ENCODE measurements at places on chromosomes 3 and 15. TPM values are rescaled to one million over a fixed set of nuclear protein-coding genes. Genes with fewer than 3 reads are reported as not detected.

ACTR8 gene
- 23.4 TPM for total RNA-seq

PARP15 gene
- total RNA-seq, result not detected

ELL3 gene
- 27.3 TPM for total RNA-seq

MME gene
- 53.0 TPM for total RNA-seq

C2CD4B gene
- not detected for total RNA-seq

CERS3 gene
- total RNA-seq, result 12.8 TPM

DNAJA4 gene
- total RNA-seq, result 13.6 TPM

GLDN gene
- 0.21 TPM for total RNA-seq

CADPS gene
- under 0.01 TPM for total RNA-seq

VILL gene
- total RNA-seq, result 25.5 TPM

CFAP92 gene
- 0.43 TPM for total RNA-seq

ERICH6 gene
- under 0.01 TPM for total RNA-seq

Data from tracheal epithelial cell (primary cell).